NCI-H2171 treated with DMSO at 0.1 percent for 48 hours (cell line): ENCODE measurements at places on chromosomes 5 and 9.

- DNase-seq: no peak
These were observed 235.2 kb upstream of the DAB2 start for GRCh38 chr5:39660020-39660419.

GRCh38 chr9:105405514-105406131, 42.2 kb upstream of the FSD1L start:
- peak; percentile 97 for DNase-seq

GRCh38 chr5:147753765-147754164, 28.8 kb downstream of the JAKMIP2 start:
- DNase-seq: no peak

- DNase-seq: no peak
These were observed 17.0 kb downstream of the PTCD2 start for GRCh38 chr5:72337159-72337558.

DNA sequence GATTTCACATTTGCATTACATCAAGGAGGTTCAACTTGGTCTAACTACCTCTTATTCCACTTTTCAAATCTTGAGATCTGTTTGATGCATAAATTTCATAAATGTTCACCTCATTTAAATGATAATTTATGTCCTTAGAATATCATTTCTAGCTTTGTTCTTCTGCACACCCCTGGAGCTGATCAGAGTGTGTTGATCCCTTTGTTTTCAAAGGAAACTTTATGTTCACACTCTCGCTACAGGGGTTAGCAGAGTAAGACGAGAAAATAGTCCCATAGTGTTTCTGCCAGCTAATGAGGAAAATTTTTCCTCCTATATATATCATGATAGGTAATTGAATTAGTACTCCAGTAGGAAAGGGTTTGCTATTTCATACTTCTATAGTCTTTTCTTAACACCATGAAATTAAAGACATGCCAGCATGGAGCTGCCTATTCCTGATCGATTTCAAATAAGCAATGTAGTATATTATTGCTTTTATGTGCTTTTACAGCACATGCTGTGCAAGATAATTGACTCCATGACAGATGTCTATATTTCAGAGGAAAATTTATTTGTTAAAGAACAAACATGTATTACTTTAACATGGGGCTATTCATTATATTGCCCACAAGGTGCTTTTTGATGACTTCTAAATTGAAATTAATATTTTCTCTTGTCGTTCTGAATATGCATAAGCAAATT, 4.8 kb upstream of the PAM start:
- DNase-seq: no peak

DNA sequence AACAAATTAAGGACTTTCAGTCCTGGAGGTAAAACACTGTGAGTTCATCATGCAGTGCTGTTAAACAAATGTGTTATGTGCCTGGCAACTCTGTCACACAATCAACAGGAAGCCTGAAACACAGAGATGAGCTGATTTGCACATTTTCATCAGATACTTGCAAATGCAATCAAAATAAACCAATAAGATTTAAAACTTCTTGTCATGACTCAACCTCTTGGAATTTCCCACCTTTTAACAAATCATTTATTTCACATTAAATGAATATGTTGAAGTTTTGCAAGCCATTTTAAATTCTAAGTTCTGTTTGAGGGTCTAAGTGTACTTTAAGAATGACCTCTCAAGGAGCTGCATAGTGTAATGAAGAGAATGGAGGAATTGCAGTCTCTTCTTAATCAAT, 64.4 kb downstream of the ANXA1 start:
- no peak for DNase-seq

DNA sequence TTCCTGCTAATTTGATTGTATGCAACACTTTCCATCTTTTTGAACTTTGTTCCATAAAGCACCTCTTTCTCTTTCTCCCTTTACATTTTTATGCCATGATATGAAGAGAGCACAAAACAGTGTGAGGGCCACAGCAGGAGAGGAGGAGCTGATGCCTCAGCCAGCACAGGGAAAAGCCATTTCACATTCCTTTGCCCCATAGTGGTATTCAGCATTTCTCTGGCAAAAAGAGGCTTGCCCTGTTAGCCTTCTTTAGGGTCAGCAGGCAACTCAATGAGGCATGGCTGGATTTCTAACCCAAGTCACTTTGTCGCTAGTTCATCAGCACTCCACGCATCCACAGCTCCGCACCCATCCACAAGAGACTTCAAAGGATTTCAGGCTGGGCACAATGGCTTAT, 23.1 kb upstream of the TRPC7 start:
- no peak for DNase-seq

DNA sequence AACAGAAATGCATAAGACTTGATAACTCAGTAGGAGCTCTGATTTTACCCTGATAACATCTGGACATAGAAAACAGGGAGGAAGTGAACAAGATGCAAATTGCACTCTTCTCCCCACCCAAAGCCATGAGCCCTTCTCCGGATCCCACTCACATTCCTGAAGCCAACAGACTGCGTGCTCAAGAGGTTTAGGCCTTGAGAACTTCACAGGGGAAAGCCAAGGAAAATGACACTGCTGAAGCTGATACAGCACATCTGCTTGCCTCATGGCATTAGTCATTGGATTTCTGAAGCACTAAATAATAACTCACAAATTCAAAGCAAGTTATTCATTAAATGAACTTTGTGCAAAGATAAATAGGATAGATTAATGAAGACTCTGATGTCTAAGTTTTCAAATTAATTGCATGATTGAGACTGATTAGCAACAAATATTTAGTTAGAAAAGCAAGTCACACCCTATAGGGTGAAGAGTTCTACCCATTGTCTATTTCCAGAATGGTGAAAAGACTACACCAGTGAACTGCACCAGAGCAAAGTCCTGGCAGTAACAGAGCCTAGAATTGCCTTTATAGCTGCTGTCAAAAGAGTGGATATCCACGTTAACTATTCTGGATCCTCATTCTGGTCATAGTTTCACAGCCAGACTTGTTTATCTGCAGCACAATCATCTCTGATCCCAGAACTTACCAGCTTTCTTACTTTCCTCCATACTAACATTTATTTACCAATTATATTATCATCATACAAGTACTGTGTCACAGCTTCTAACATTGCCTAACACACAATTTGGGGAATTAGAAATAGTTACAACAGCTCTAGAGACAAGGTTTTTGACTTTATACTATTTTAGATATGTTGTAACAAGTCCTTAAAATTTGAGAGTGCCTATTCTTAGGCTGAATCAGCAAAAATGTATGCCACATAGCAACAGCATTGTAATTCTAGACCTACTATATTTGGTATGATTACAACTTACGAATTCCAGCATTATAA, 432.1 kb upstream of the RGMB start:
- no peak for DNase-seq

- no peak for DNase-seq
These were observed 105.3 kb upstream of the BOD1 start for GRCh38 chr5:173721601-173722232.

GRCh38 chr5:174454890-174455289, 269.5 kb upstream of the MSX2 start:
- DNase-seq: no peak

- no peak for DNase-seq
These were observed 354.2 kb downstream of the ARL15 start for GRCh38 chr5:53956196-53956595.

- no peak for DNase-seq
These were observed 204.9 kb upstream of the TRPM3 start for GRCh38 chr9:71326360-71326759.

GRCh38 chr5:93924628-93925027, 183.2 kb upstream of the POU5F2 start:
- DNase-seq: no peak

DNA sequence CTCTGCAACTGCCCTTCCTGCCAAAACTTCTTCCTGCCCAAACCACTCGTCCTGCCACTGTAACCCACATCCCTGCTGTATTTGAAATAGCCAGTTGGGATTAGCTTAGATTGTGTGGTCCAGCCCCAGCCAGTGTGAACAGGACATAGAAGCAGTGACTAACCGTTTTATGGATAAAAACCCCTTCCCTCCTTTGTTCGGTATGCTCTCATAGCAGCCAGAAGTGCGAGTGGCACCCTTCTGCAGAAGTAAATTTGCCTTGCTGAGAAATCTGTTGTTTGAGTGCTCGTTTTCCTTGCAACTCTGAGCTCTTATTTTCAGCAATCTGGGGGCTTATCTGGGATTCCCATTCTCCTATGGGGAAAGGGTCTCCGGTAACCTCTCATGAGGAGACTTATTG, 470.0 kb downstream of the PRDM9 start:
- DNase-seq: no peak

DNA sequence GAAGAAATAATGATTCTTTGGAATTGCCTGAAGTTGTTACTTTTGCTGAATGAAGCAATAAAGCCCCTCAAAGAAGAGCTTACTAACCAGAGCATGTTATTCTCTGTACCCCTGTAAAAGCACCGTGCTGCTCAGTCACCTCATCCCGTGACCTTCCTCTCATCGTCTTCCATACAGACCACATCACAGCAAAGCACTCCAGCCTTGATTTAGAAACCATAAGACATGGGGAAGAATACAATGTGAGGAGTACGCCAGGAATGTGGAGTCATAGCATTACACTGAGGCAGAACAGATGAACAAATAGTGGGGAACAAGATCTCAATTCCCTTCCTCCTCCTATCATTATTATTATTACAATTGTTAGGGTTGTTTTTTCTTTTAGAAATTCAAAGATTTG, 49.1 kb downstream of the ERAP1 start:
- DNase-seq: no peak

DNA sequence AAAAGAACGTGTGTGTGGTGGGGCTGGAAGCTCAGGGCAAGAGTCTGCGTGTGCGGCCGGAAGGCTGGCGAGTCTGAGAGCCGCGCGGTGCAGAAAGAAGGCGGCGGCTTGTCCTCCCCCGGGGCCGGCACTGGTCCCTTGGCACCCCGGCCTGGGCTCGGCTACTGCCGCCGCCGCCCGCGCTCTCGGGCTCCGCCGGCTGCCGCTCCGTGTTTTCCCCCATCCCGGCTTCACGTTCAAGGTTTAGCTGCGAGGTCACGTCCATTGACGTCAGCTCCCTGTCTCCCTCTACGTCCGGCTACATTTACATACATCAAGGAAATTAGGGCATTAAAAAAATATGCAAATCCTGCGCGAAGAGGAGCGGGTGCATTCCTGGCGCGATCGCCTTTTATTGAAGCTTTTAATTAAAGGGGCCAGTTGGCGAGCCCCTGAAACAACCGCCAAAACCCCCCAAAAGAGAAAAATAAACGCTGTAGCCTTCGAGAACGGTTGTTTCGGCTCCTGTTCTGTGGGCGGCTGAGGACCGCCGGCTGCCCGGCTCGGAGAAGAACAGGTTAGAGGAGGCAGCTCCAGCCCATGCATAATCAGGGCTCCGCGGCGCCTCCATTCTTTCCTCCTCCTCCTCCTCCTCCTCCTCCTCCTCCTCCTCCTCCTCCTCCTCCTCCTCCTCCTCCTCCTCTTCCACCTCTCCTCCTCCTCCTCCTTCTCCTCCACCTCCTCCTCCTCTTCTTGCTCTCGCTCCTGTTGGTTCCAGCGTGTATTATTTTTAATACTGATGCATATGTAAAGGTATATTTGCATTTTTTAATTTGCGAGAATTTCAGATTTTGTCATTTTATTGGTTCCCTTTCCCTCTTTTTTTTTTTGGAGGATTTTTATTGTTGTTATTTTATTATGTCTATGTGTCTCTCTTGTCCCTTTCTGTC, 207.0 kb downstream of the MEF2C start:
- peak; percentile 84 for DNase-seq

GRCh38 chr5:169635936-169636335, 1.1 kb upstream of the DOCK2 start:
- DNase-seq: no peak

- DNase-seq: no peak
These were observed 85.9 kb upstream of the HTR4 start for GRCh38 chr5:148740079-148740858.

DNA sequence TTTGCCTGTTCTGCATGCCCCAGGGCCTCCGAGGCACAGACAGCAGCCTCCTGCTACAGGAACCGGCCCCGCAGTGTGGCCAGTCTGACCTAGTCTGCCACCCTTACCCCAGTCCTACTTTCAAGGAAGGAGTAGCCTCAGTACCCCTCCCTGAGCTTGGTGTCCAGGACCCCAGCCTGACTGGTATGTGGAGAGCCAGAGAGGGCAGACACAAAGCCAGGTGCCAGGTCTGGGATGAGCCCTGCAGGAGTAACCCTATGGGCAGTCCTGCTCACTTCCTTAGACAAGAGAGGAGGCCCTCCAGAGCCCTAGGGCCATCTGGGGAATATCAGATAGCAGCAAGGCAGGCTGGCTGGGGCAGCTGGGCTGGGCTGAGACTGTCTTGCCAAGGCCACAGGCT, 67.8 kb downstream of the NRG2 start:
- DNase-seq: peak; percentile 3

DNA sequence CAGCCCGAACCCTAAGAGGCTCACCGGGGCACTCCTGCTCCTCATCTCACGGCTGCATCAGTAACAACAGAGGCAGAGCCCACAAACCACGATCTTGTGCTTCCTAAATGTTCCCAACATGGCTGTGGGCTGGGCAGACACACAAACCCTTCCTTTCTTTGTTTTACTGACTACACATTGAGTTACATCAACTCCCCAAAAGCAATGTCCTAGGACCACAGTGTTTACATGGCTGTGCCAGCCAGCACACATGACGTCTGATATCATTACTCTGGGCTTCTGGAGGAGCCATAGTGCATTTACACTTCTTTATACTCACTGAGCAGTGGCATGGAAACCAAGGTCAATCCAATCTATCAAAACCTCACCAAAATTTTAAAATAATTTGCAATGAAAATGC, 101.4 kb downstream of the LHFPL2 start:
- DNase-seq: no peak

DNA sequence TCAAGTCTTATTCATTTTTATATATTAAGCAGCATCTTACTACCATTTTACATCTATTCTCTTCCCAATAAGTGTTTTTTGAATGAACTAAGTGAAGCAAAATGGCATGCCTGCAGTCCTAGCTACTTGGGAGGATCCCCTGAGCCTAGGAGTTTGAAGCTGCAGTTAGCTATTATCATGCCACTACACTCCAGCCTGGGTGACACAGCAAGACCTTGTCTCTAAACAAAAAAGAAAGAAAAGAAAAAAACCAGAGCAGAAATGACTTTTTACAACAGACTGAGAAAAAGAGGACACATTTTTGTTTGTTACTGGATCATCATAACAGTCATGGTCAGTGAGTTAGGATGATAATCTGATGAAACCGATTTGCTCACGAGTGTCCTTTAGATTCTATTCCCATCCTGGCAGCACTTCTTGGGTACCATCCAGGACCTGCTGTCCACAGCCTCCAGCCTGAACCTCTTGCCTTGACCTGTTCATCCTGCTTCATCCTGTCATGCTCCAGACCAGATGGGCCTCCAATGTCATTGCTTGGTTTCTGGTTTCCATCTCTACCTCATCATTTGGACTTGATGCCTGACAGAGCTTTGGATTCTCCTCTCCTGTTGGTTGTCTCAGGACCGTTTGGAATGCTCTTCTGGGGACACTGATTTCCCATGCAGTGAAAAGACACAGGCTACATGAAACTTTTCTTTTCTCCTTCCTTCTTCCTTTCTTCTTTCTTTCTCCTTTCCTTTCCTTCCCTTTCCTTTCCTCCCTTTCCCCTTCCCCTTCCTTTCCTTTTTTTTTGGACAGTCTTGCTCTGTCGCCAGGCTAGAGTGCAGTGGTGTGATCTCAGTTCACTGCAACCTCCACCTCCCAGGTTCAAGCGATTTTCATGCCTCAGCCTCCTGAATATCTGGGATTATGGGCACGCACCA, 50.1 kb upstream of the GLRX start:
- DNase-seq: no peak

- DNase-seq: no peak
These were observed 294.8 kb upstream of the KLF4 start for GRCh38 chr9:107784235-107784958.

GRCh38 chr5:75670577-75670976, 46.7 kb downstream of the POC5 start:
- no peak for DNase-seq
